ENCODE measurements at places on chromosomes 16 and 17. TPM values are rescaled to one million over a fixed set of nuclear protein-coding genes. Genes with fewer than 3 reads are reported as not detected.

GRCh38 chr17:13521784-13522183 is 79.9 kb downstream of the HS3ST3A1 start:
- DNase-seq, result no peak

ZNF19 gene
- 7.3 TPM for total RNA-seq

QPRT gene
- total RNA-seq, result 328 TPM

GRCh38 chr16:81855552-81856153 is 76.6 kb downstream of the PLCG2 start:
- DNase-seq, result no peak

DNA sequence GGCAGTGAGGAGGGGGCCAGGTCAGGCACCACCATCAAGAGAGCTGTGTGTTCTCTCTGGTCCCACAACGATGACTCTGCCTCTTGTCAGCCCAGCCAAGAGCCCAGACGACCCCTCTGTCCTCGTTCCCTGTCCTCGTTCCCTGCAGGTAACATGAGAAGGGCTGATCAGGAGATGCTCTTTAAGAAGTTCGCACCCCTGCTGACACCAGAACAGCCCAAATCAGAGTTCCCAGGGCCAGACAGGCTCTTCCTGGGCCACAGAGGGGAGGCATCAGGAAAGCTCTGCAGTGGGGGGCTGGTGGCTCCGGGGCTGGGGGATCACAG is 13.5 kb upstream of the DNAI2 start:
- DNase-seq, result no peak

C17orf78 gene
- not detected for total RNA-seq

SEPTIN1 gene
- total RNA-seq, result 0.86 TPM

DNA sequence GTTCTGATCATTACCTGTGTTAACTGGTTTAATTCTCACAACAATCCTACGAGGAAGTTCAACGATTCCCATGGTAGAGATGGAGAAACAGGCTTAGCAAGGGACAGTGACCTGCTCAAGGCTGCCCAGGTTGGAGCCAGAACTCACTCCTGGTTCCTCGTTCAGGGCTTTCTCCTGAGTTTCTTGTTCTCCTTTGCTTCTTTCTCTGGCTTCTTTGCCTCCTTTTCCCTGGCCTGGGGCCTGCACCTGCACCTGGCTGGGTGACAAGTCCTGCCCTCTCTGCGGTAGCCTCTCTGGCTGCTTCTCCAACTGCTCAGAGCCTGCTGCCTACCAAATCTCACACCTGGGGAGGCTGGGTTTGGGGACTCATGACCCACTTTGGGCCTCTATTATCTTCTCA is 2.8 kb downstream of the CCL22 start:
- DNase-seq, result no peak

DNA sequence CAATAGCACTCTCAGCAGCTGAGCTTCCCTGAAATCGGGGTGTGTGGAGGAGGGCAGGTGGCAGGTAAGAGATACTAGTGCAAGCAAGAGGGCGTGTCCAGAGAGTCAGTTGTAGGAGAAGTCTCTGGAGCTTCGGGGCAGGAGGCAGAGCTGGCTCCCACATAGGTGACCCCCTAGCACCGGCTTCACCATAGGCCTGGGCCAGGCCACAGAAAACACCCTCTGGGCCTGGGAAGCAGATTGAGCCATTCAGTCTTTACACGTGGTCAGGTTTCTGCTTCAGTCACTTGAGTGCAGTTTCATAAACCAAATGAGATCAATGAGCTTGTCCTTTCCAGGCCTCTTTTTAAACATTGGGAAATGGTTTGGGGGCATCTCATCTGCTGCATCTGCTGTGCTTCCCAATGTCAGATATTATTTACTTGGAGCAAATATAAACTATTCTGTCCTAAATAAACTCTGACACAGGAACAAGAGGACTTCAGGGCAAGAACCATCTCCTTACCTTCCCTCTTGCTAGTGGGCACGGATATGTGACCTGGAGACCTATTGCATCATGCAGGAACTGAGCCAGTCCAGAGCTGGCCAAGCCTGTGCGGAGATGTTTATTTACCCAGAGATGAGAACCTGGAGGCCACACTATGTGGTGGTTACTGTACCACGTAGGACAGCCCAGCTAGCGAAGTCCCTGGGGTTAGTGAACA is 16.1 kb downstream of the CCR7 start:
- DNase-seq, result no peak

DNA sequence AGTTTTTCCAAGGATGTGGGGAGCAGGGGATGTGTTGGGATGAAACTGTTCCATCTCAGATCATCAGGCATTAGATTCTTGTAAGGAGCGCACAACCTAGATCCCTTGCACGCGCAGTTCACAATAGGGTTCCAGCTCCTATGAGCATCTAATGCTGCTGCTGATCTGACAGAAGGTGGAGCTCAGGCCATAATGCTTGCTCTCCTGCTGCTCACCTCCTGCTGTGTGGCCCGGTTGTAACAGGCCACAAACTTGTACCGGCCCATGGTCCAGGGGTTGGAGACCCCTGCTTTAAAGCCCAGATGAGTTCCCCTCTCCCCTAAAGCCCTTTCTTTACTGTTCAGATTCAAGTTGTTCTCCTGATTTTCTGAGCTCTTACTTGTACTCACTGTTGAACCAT is 44.8 kb downstream of the RNF135 start:
- DNase-seq, result no peak

GRCh38 chr17:2122641-2123302 is 67.9 kb downstream of the HIC1 start:
- no peak for DNase-seq

DNA sequence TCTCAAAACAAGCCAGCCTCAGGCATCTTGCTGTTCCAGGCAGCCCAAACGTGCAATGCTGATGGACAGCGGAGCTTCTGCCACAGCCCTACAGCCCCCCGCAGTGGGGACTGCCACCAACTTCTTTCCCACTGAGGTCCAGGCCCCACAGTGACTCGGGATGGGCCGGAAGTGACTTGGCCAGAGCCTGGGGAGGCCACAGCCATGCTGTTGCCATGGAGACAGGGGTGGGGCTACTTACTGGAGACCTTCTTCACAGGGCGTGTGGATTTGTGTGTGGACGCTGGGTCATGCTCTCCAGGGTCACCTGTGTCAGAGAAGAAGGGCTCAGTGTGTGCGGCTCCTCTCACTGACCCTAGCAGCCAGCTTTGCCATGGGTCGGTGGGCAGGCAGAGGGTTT is 15.0 kb downstream of the TRIM25 start:
- no peak for DNase-seq

GRCh38 chr17:44205962-44206824 is 6.5 kb upstream of the ATXN7L3 start:
- DNase-seq, result no peak

DNA sequence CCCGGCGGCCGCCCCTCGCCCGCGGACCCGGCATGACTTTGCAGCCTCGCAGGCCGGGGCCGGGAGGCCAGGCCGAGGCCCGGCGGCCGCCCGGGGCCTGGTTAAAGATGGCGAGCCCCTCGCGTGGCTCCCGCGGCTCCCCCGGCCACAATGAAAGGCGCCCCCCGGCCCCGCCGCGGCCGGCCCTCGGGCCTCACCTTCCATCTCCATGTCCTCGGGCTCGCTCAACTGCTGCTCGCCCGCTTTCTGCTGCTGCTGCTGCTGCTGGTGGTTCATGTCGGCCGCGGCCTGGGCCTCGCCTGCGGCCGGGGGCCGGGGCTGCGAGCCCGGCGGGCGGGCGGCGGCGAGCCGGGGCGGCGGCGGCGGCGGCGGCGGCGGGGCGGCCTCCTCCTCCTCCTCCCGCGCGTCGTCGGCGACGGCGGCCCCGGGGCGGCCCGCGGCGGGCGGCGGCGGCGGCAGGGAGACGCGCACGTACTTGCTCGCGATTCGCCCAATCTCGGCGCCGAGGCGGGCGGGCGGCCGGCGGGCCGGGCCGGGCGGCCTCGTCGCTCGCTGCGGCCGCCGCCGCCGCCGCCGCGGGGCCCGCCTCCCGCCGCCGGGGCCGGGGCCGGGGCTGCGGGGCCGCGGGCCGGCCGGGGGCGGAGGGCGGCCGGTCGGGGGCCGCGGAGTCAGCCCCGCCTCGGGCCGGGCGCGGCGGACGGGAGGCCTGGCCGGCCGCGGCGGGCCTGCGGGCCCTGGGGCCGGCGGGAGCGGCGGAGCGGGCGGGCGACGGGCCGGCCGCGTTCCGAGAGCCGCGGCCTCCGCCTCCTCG is 491 bp downstream of the USP7 start:
- DNase-seq, result peak; percentile 55

GRCh38 chr16:59342669-59343068 is 608.6 kb upstream of the GOT2 start:
- DNase-seq, result no peak

ACE gene
- 2.9 TPM for total RNA-seq

DNA sequence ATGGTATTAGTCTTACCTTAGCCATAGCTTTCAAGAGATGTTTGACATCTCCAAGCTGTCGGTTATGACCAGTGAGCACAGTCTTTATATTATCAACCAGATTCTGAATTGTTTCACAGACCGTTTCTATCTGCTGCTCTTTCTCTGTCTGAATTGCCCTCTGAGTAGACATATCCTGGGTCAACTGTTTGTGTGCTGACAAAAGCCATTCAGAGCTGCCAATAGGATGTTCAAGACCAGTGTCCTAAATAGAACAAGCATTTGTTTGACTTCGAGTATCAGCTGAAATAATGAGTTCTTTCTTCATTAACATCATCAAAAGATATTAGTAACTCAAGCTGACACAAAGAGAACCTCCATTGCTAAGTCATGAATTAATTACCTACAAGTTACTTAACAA is 14.9 kb upstream of the ARL6IP1 start:
- no peak for DNase-seq

DNA sequence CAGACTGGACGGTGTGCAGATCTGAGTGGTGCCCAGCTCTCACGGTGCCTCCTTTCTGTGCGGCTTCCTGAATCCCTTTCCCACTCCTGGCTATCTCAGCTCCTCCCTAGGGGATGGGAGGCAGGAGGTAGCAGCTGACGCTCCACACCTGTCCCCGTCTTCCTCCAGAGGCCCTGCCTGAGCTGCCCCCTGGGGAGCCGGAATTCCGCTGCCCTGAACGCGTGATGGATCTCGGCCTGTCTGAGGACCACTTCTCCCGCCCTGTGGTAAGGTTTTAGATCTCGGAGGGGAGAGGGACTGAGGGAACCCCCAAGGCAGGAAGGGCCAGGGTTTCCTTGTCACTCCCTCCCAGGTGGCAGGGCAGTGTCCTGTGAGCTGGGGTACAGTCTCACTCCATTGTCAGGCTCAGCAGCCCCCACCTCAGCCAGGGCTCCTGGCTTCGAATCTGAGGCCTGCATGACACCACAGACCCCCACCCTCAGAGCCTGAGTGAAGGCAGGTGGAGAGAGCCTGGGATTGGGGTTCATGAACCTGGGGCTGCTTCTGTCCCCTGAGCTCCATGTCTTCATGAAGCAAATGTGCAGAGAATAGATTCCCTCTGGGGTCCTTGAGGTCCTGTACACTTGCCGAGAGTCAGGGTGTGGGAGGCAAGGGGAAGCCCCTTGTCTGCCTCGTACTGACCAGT is 6.6 kb downstream of the DEF8 start:
- no peak for DNase-seq

BRCA1 gene
- 12.6 TPM for total RNA-seq

DNA sequence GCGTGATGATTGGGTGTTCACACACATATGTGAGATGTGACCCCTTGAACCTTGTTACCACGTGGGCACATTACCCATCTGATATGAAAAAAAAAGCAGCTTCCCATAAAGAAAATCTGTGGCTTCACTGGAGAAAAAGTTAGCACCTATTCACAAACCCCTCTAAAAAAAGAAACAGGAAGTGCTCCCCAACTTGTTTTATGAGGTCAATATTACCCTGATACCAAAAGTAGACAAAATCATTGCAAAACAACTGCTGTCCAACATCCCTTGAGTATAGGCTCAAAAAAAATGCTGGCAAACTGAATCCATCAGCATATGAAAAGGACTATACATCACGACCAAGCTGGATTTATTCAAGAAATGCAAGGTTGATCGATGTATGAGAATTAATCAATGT is 99.7 kb upstream of the RBL2 start:
- no peak for DNase-seq

TEDC2 gene
- 16.0 TPM for total RNA-seq

DNA sequence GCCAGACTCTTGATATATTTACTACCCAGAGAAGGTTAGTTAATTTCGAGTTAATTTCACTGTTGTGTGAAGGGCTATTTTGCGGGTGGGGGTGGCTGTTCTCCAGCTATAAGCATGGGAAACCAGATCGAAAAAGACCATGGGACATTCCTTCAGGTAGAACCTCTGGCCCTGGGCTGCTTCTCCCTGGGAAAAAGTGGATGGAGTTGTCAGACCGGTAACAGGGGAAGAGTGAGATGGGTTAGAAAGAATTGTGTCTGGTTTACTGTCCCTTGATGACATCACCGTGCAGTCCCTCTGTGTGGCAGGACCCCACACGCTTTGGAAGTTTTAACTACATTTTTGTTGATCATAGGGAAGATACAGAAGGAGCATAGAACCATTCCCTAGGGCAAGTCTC is 296.3 kb downstream of the RBFOX1 start:
- DNase-seq, result no peak

DNA sequence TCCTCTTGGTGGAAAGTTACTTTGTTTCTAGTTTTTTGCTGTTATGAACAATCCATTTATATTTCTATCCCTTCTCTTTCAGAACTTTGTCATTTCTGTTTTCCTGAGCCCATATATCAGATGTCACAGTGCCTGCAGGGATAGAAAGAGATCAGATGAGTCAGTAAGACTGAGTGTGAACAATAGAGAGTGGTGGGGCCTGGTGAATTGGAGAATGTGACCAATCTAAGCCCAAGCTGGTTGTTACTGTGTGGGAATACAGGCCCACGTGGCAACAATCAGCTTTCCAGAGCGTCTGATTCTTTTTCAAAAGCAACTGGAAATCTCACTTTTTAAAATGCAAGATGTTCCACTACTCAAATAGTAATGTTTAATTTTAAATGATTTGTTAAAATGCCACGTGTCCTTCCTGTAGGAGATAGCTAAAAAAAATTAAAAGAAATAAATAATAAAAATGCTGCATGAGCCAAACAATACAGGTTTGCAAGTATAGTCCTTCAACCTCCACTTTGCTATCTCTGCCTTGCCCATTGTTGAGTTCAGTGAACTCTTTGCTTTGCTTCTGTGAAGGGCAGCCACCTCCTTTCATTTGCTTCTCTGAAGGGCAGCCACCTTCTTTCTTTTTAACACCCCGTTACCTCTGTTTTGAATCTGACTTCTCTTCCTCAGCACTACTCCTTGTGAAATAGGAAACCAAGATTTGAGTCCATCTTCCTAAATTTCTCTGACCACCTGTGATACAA is 9.6 kb downstream of the DCTN5 start:
- no peak for DNase-seq

GRCh38 chr16:77399066-77399465 is 35.8 kb downstream of the ADAMTS18 start:
- no peak for DNase-seq

DNA sequence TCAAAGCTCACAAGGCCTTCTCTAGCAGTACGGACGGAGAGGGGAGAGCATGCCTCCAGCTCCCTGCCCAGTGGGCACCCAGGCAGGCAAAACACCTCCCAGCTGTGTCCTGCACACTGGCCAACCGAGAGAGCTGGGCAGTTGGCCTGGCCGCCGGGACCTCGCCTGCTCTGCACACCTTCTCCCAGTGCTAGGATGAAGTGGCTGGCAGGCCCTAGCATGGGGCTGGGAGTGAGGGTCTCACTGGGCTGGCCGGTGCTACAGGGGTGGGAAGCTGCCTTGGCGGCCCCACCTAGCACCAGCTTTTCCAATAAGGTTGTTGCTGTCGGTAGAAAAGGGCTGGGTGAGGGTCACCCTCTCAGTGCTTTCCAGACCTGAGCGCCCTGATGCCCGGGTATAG is 60.2 kb downstream of the SDK2 start:
- DNase-seq, result no peak

VASN gene
- total RNA-seq, result 37.6 TPM

TAT gene
- 0.07 TPM for total RNA-seq

Measured in mesothelial cell of epicardium (in vitro differentiated cells).